OCI-M1 (cell line): ENCODE measurements at places on chromosomes 12 and 14.

- peak; percentile 14 for DNase-seq
These were observed 922 bp downstream of the PTPRR start for GRCh38 chr12:70919597-70920035.

GRCh38 chr14:20609215-20610001 is 18.2 kb upstream of the RNASE12 start:
- DNase-seq: peak; percentile 93

DNA sequence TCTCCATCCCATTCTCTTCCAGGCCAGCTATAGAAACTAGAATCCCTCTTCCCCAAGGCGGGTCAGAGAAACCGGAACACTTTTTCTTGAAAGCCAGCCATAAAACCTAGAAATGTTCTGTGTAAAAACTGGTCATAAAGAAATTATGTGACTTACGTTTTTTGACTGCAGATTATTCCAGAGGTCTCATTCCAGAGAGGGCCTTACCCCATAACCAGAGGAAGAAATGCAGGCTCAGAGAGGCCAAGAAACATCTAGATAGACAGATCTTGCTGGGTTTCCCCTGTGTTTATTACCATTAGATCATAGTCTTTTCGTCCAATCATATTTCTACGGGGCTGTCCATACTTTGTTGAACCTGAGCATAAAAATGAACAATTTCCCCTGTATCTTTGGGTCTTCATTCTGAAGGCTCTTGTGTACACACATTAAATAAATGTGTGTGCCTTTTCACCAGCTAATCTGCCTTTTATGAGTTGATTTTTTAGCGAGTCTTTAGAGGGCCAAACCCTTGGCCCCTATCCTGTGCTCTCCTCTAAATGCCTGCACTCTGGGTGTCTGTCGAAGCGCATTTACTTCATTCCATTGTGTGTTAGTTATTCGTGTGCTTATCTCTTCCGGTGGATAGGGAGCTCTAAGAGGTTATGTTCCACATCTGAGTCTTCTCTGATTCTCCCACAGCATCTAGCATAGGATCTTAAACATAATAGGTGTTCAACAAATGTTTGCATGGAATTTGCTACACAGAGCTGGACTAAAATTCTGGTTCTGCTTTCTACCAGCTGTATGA is 163.0 kb downstream of the ADCK1 start:
- no peak for DNase-seq

- peak; percentile 68 for DNase-seq
These were observed 54.6 kb downstream of the NCOR2 start for GRCh38 chr12:124512667-124513296.
